ENCODE measurements at places on chromosomes 7 and 10. TPM values are rescaled to one million over a fixed set of nuclear protein-coding genes. Genes with fewer than 3 reads are reported as not detected.
A peak's percentile ranks its signal among the peaks of the same experiment; 100 is the strongest.

Gene MMRN2
- total RNA-seq: 29.1 TPM

DNA sequence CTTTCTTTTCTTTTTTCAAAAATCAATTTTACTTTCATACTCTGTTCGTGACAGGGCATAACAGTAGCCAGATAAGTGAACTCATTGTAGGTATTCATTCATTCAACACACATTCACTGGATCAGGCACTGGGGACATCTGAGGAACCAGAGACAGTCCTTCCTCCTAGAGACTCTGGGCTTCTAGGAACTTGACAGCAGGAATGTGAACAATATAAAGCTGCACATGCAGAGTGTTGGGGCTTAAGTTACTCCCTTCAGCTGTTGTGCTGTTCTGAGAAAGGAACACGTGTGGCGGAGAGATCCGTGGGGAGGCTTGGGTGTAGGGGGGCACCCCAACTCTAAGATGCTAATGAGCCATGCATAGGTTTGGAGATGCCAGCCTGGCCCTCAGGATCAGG lies 120.4 kb downstream of the PKD1L1 start:
- no peak for DNase-seq

DNA sequence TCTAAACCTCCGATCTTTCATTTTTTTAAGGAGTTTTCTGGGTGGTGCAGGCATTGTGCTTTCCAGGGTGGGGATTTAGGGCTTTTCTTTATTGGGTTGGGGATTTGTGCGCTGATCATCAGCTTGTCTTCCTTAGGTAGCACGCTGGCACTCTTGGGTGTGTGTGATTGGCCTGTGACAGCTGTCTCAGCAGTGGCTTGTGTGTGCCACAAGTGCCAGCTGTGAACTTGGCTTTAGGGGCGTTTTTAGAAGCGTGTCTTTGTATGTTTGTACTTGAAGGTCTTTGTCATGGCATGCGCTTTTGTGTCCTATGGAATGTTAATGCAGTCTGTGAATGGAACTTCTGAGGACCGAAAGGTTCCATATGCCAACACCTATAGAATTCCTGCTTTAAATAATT lies 788 bp downstream of the AKAP9 start:
- peak; percentile 50 for DNase-seq

DNA sequence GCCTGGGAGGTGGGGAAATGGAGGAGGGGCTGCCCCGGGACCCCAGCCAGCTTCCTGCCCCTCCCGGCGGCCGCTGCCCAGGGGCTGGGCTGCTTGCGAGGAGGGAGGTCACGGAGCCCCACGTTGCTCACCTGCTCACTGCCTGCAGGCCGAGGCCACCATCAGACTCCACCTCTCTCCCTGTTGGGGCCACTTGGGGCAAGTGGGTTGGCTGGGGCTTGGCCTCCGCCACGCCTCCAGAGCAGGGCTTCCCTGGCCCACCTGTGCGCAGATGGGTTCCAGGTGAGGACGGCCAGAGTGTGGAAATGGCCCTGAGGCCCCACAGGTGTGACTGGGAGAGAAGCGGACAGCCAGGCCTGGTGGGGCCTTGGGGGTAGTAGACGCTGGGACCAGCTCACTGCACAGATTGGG lies 82.8 kb upstream of the DIP2C start:
- no peak for DNase-seq

- DNase-seq: no peak
Measured at GRCh38 chr10:95745501-95745900, 10.5 kb upstream of the ENTPD1 start.

Gene FRAT2
- 5.1 TPM for total RNA-seq

- DNase-seq: peak; percentile 27
Measured at GRCh38 chr7:1665549-1666316, 4.3 kb upstream of the ELFN1 start.

- no peak for DNase-seq
Measured at GRCh38 chr7:32071466-32072091, 1.4 kb upstream of the PDE1C start.

- peak; percentile 54 for DNase-seq
Measured at GRCh38 chr10:100899171-100899570, 13.6 kb upstream of the SLF2 start.

DNA sequence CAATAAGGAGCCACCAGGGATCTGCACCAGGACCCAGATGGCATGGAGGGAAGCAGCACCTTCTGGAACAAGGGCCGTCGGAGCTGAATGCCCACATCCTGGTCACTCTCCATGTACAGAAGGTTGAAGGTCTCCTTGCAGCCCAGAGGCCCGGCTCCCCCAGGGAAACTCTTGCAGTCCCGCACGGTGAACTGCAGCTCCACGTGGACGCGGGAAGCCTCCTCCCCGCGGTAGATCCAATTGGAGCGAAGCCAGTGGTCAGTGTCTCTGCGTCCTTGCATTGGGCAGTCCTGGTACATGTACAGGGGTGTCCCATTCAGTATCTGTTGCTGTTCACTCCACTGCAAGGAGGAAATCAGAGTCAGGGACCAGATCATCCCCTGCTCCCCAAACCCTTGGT lies 7.4 kb downstream of the EPHA1 start:
- DNase-seq: no peak

- no peak for DNase-seq
Measured at GRCh38 chr7:137871170-137871915, 24.6 kb upstream of the DGKI start.

Measured in umbilical cord (tissue), 2 donors.